ENCODE measurements at places on chromosomes 4 and X. TPM values are rescaled to one million over a fixed set of nuclear protein-coding genes. Genes with fewer than 3 reads are reported as not detected.

CT83 gene
- not detected for total RNA-seq

GSTCD gene
- total RNA-seq = 5.0 TPM

YTHDC1 gene
- total RNA-seq = 187 TPM

ELOVL6 gene
- total RNA-seq = 3.4 TPM

MAP3K15 gene
- total RNA-seq = not detected

- peak; percentile 52 for DNase-seq
Observed at GRCh38 chrX:9464435-9465371, at the start of gene TBL1X. TSS of gene TBL1X (plus strand) at chrX:9465058. CDS start at chrX:9653587, 188,529 bp downstream.

DNA sequence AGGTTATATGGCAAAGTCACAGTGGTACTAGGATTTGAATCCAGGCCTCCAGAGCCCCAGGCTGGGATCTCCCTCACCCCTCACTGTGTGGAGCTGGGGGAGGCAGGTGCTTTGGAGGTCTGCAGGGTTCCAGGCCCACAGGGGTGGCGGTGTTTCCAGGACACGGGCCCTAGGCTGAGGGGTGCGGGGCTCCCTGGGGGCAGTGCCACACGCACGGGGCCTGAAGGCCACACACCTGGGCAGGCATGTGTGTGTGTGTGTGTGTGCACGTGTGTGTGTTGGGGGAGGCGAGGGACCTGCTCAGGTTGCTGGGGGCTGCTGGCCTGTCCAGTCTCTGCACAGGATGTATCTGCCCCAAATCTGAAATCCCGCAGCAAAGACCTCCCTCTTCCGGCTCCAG, 18.8 kb downstream of the SH3TC1 start:
- DNase-seq = no peak

GRCh38 chr4:84639145-84639544, 56.2 kb downstream of the CDS1 start:
- DNase-seq = no peak

DNA sequence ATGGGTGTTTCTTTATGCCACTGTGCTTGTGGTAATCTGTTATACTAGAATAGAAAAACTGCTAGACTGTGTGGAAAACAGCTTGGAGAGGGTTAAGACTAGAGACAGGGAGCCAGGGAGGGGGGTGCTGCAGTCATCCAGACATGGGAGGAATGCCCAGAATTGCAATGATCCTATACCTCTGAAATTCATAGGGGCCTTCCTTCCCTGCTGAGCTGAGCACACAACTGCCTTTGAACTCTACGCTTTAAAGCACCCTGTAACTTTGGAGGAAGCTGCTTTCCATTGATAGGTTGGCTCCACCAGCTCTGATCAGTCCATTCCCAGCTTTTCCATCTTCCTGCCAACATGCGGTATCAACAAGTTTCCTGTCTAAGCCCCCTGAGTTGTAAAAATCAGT, 155.9 kb upstream of the RASGEF1B start:
- no peak for DNase-seq

DNA sequence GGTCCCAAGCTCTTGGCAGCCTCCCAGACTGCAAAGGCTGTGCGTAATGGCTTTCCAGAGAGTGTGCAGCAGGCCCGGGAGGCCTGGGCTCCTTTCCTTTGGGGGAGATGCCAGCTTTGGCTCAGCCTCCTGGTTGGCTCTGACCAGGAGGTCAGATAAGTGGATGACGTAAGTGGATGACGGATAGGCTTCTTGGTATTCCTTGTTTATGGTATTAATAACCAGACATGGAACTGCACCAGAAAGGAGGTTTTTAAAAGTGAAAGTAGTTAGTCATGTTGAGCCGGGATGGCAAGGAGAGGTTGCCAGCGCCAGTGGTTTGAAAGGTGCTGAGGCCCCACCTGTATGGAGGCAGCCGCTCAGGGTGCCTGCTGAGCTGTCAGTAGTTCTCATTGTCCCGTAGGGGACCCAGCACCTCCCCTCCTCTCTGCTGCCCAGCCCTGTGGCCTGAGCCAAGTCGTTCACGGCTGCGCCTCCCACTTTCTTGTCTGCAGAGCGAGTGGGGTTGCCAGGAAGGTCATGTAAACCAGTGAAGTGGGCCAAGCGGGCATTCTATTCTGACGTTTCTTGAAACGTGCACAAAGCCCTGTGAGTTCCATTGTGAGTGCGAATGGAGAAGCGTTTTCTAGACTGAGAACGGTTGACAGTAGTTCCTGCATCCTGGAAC, 28.7 kb upstream of the STOX2 start:
- DNase-seq = no peak

DNA sequence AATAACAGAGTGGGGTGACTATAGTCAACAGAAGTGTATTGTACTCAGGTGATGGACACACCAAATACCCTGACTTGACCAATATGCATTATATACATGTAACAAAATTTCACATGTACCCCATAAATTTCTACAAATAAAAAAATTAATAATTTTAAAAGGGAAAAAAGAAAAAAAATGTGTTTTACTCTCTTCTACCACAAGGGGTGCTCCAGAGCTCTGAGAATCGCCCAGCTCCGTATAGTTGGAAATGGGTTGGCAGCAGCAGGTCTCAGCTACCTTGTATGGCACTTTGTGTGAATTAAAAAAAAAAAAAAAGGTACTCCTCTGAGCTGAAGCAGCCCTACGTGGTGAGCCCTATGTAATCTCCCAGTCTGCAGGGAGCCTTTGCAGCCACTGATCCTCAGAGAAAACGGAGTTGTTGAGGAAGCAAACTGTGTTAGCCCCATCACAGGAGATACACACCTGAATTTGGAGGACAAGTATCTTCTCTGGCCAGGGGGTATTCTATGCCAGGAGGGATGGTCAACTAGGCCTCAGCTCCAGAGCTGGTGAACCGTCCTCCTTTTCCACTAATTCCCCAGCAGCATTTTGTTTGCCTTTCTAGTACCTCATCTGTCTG, 17.2 kb upstream of the POLA1 start:
- DNase-seq = no peak

- DNase-seq = no peak
Observed at GRCh38 chrX:125850693-125851092, 315.4 kb downstream of the DCAF12L2 start.

DNA sequence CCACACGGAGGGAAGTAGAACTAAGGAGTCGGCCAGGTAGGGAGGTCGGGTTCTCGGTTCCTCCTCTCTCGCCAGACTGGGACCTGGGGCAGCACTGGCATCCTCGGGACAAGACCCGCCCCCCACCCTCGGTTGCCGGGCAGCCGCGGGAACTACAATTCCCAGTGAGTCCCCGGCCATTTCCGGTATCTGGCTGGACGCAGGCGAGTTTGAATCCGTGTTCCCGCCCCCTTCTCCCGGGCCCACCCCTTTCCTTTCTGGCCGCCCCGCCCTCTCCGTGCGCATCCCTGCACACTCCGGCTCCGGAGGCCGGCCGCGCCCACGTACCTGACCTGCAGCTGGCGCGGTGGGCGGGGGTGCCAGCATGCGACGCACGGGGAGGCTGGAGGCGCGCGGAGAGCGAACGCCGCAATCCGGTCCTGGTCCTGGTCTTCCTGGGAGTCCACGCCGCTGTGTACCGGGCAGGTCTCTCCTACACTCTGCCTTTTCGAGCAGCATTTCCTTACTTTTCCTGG, 10.2 kb upstream of the DLG3 start:
- DNase-seq = peak; percentile 51

- DNase-seq = no peak
Observed at GRCh38 chr4:26824667-26825066, 36.0 kb upstream of the STIM2 start.

GRCh38 chrX:41518127-41518840, 71.1 kb downstream of the NYX start:
- no peak for DNase-seq
